ENCODE measurements at places on chromosomes 1 and 21.

- DNase-seq, result no peak
Observed at GRCh38 chr21:39022035-39022434, 161.2 kb downstream of the PSMG1 start.

DNA sequence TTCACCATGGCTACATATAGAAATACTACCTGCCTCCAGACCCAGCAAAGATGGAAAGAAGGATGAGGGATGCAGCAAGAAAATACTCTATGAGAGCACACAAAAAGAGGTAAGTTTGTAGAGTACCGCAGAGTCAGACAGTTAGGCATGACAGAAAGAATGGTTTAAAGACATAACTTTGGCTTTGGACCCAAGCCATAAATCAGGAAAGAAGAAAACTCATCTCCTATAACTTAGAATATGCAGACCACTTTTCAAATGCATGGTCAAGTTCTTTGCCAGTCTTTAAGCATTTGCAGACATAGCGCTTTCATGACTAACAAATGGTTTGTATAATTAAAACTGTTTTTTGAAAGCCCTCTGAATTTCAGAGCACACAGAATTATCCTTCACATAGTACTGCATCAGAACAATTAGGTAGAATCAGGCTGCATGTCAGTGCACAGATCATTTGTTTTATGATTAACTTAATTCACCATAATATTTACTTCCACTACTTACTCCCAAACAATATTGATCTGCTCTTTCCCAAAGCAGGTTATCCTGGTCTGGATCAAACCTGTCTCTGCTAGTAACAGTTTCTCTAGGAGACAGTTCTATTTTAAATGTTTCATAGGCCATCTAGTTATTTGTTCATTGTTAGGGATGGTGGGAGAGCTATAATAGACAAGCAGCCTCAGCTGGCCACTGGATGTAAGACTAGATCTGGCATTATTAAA lies 280.7 kb upstream of the NR5A2 start:
- DNase-seq, result no peak

DNA sequence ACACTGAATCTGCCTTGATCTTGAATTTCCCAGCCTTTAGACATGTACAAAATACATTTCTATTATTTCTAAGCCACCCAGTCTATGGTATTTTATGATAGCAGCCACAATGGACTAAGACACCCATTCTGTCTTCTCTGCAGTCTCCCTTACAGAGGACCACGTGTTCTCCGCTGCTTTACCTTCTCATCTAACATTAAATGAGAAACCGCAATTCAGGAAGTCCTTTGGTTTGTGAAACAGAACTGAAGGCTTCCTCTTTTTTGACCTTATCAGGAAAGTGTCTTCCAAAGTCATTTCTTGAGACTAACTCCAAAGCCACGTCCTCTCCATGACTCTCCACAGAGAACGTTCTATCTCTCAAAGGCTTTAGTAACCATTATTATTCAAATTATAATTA lies 560.1 kb downstream of the OMA1 start:
- DNase-seq, result no peak

GRCh38 chr1:2212532-2213491 lies 15.3 kb upstream of the SKI start:
- DNase-seq, result peak; percentile 86

DNA sequence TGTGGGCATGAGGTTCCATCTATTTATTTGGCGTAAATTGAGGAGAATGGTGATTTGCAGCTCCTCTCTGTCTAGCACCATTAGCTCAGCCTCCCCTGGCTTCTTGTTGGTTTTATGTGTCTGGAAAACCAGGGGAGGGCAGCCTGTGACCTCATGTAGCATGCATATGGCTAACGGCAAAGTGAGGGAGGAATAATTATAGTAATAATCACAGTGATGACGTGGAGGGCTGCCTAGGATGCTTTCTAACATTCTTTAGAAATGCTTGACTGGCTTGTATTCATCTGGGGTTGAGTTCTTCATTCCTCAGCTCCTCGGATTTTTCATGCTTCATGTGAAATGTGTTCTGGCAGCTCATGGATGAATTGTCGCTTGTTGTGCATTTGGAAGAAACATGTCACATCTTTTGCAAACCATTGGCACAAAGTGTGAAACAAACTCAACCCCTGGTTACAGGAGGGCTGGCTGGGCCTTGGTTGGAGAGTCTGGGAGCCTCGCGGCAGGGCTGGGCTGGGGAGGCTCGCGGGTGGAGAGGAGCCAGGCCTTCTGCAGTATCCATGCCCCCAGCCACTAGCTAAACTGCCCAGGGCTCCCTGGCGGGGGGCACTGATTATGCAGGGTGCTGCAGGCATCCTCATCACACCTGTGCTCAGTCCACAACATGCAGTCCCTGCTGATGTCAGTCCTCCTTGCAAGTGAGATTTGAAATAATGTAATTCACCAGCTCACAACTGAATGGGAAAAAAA lies 149.6 kb downstream of the DISC1 start:
- no peak for DNase-seq

GRCh38 chr1:31978843-31979400 lies 34.7 kb upstream of the KHDRBS1 start:
- DNase-seq, result no peak

- DNase-seq, result no peak
Observed at GRCh38 chr1:32706491-32706890, 3.9 kb upstream of the SYNC start.

- DNase-seq, result no peak
Observed at GRCh38 chr1:54835970-54836369, 34.8 kb upstream of the TTC22 start.

- no peak for DNase-seq
Observed at GRCh38 chr1:27660300-27660835, 11.6 kb downstream of the IFI6 start.

- DNase-seq, result no peak
Observed at GRCh38 chr1:48048064-48048463, 50.9 kb upstream of the TRABD2B start.

DNA sequence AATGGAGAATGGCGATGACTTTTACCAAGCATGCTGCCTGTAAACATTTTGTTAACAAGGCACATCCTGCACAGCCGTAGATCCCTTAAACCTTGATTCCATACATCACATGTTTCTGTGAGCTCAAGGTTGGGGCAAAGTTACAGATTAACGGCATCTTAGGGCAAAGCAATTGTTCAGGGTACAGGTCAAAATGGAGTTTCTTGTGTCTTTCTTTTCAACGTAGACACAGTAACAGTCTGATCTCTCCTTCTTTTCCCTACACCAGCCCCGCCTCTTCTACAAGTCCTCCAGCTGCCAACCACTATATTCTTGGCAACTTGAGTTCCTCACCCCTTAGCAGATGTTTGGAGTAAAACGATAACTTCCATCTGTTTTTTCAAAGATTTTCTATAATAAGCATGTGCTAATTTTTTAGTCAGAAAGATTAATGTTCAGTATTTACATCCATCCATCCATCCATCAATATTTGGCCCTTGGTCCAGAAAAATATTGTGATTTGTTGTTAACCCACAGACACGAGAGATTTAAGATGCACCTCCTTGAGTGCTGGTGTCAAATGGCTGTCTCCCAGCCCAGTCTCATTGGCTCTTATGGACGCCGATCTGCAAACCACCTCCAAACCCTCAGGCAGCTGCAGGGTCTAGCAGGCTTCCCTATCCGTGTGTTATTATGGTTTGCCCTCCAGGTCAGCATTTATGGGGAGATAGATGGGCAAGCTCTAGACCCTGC lies 3.8 kb downstream of the DNALI1 start:
- DNase-seq, result no peak

DNA sequence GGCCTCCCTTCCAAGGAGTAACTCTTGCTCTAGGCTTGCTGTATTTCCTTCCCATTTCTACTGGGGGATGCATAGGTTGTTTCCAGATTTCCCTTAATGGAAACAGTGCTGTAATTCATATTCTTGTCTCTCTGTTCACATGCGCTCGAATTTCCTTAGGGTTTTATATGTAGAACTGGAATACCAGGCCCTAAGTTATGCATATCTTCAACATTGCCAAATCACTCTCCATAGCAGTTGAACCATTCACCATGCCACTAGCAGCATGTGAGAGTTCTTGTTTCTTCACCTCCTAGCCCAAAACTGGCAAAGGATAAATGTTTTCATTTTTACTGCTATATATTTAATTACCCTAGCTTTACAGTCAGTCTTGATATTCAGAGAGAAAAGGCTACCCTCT lies 12.8 kb downstream of the MAP10 start:
- DNase-seq, result no peak

GRCh38 chr1:18575620-18576019 lies 55.0 kb upstream of the PAX7 start:
- DNase-seq, result no peak

GRCh38 chr1:201328576-201328975 lies 45.3 kb downstream of the PKP1 start:
- DNase-seq, result no peak

- DNase-seq, result no peak
Observed at GRCh38 chr1:185305419-185305818, 11.6 kb downstream of the IVNS1ABP start.

GRCh38 chr1:152224093-152224492 lies at the start of gene HRNR:
TSS of gene HRNR (minus strand) at chr1:152224193. CDS start at chr1:152223253, 940 bp downstream.
- DNase-seq, result no peak

GRCh38 chr1:48619539-48619938 lies 147.5 kb upstream of the SPATA6 start:
- no peak for DNase-seq

- no peak for DNase-seq
Observed at GRCh38 chr1:99740141-99740540, 26.3 kb downstream of the FRRS1 start.

GRCh38 chr1:206516728-206516990 lies 9.3 kb downstream of the RASSF5 start:
- DNase-seq, result no peak

GRCh38 chr21:40021558-40022351 lies 154.5 kb downstream of the PCP4 start:
- no peak for DNase-seq

DNA sequence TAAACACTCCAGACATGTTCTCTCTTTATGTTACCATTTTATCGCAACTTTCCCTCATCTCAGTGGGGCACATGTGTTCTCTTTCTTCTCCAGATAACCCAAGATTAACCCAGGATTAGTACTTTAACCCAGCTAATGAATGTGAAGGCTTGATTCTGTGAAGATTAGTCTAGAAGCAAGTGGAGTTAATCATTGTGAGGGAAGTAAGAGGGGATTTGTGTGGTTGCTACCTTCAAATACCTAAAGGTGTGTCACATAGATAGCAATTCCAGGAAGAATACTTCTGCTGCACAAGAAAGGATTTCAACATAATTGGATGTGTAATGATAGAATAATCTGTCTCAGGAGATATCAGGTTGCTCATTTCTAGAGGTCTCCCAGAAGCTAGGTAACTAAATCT lies 327.1 kb downstream of the PBX1 start:
- DNase-seq, result no peak

GRCh38 chr1:157163273-157164127 lies 25.3 kb upstream of the ETV3 start:
- no peak for DNase-seq

GRCh38 chr1:155072531-155073289 lies 5.9 kb upstream of the EFNA3 start:
- DNase-seq, result no peak

- DNase-seq, result no peak
Observed at GRCh38 chr21:41195311-41195710, 27.4 kb downstream of the BACE2 start.

DNA sequence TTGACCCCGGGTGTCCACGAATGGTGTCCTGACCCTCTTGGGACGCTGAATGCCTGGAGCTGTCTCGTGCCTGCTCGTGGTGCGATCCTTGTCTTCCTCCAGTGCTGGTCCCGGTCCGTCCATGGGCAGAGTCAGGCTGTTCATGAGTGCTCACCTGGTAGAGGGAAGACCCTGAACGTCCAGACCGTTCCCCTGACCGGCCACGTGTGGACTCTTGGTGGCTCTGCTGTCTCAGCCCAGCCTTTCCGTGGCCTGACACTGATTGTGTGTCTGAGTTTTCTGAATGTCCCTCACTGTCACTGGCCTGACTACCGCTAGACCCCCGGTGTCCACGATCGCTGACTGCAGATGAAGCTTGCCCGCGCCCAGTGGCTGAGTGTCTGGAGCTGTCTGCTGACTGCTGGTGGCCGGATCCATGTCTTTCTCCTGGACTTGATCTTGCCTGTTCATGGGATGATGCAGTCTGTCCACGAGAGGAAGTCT lies 11.7 kb downstream of the FLG start:
- no peak for DNase-seq

DNA sequence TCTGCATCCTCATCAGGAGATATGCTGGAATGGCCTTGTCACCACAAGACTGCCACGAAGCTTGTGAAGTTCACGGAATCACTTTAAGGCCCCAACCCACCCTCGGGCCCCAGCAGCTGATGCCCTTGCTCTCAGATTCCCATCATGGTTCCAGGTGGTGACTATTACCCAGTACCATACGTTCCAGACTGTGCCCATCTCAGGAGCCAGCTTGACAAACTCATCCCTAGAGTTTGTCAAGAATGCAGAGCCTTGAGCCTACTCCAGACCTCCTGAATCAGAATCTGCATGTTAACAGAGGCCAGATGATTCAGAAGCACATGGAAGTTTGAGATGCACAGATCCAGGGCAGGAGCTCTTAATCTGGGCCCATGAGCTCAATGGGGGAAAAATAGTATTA lies 53.9 kb upstream of the RBM15 start:
- no peak for DNase-seq

- no peak for DNase-seq
Observed at GRCh38 chr1:46199233-46199749, 1.1 kb upstream of the POMGNT1 start.

DNA sequence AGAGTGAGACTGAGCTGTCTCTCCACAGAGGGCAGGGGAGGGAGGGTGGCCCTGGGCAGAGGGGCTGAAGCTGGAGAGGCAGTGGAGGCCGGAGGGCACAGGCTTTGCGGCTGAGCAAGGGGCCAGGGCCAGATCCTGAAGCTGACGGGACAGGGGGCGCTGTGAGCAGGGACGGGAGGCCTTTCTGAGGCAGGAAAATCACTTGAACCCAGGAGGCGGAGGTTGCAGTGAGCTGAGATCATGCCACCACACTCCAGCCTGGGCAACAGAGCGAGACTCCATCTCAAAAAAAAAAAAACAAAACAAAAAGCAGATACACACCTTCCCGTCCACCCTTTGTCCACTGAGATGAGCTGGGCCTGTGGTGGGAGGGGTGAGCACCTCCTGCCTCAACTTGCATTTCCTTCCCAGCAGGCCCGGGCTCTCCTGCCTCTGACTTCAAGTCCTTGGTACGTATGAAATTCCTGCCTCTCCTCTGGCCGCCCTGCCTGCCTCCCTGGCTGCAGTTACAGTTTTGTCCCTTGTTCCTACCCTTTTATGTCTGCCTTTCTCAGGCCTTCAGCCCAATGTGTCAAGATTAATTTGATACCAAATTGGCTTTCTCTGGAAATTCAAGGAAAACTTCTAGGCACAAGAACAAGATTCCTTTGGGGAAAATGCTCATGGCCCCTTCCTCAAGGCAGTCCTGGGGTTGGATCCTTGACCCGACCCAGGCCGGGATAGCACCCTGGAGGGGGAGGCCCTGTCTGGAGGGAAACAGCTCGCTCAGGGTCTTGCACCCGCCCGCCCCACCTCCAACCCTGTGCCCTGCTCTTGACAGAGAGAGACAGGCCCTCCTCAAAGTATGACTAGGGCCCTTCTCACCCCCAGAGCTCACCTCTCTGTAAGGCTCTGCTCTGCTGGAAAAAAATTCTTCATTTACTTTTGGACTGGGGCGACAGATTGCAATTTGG lies 11.2 kb upstream of the ADAMTSL4 start:
- no peak for DNase-seq

Data from HS-5 (cell line).